CD4-positive, alpha-beta memory T cell (primary cell): ENCODE measurements at places on chromosomes 13 and 19. TPM values are rescaled to one million over a fixed set of nuclear protein-coding genes. Genes with fewer than 3 reads are reported as not detected.

DNA sequence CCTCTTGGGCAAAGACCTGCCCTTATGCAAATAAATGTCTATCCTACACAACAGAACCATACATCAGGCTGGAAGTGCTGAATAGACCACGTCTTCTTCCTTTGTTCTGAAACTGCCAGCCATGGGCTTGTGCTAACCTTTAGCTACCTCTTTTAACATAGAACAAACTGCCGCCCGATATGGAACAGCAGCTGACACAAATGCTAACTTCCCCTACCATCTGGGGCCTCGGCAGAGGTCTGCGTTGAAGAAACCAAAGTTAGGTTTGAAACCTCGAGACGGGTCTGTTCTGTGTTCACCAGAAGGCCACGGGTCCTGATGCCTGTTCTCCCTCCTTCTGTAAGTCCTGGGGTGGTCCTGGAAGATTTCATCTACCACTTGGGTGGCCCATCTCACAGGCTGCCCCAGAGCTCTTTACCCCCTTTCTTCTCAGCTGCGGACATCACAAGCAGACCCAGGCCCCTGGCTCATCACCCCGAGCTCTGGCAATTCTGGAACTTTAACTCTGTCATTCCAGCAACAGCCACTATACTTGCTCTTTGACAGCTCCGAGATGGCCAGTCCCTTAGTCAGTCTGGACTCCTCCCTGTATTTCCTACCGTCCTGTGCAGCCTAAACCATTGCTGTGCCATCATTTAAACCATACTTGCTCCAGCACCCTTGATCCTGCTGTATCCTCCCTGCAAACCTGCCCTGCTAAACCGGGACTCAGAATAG is 146.7 kb downstream of the USP12 start:
- H3K4me3 ChIP-seq: no peak overlapping the region
- H3K4me1 ChIP-seq: no peaks in the 10 kb centered on the region
- H3K27ac ChIP-seq: no peak overlapping the region
- H3K27me3 ChIP-seq: no peaks in the 10 kb centered on the region
- DNase-seq: no peak

- H3K4me1 ChIP-seq: no peaks in the 10 kb centered on the region
- H3K36me3 ChIP-seq: no peaks in the 10 kb centered on the region
- H3K27me3 ChIP-seq: peaks cover 6% of the 10 kb centered on the region
- no peak overlapping the region for H3K27ac ChIP-seq
- no peak overlapping the region for H3K4me3 ChIP-seq
These were observed 827 bp downstream of the CKM start for GRCh38 chr19:45321848-45322247.

PNMA8B gene
- total RNA-seq: 1.2 TPM

GRCh38 chr13:110981379-110981778 is 66.5 kb upstream of the ANKRD10 start:
- H3K36me3 ChIP-seq: no peaks in the 10 kb centered on the region
- H3K27me3 ChIP-seq: peaks cover 9% of the 10 kb centered on the region
- H3K4me1 ChIP-seq: no peaks in the 10 kb centered on the region
- no peak for DNase-seq
- H3K27ac ChIP-seq: no peak overlapping the region

DNA sequence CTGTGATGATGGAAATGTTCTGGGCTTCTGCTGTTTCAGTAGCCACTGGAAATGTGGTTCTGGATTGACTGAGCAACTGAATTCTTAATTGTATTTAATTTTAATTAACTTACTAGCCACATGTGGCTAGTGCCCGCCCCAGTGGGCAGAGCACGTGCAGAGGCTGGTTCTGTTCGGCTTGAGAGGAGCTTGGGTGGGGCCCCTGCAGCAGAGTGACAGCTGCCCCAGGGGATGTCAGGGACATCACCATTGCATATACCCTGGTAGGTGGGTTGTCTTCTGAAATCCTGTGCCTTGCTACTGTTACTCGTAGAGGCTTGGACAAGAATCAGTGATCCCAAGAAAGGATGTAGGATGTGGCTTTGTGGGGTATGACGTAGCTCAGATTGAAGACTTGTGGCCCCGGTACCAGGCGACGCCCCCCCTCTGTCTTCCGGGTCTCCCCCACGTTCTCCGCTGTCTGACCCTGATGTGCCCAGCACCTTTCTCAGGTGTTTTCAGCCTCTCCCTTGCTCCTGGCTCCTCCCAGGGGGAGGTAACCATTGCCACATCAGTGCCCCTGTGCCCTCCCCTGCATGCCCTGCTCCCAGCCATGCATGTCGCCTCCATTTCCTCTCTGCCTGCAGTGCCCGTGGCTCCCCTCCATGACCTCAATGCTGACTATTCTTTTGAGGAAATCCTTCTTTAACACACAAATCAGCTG is 102.6 kb upstream of the RNF113B start:
- H3K4me3 ChIP-seq: no peak overlapping the region
- H3K4me1 ChIP-seq: no peaks in the 10 kb centered on the region
- no peaks in the 10 kb centered on the region for H3K27me3 ChIP-seq
- H3K27ac ChIP-seq: no peak overlapping the region
- DNase-seq: peak; percentile 32
- H3K36me3 ChIP-seq: no peaks in the 10 kb centered on the region

GRCh38 chr13:110653271-110653670 is 37.9 kb downstream of the NAXD start:
- no peak overlapping the region for H3K4me3 ChIP-seq
- H3K27me3 ChIP-seq: no peaks in the 10 kb centered on the region
- no peak overlapping the region for H3K27ac ChIP-seq
- no peak for DNase-seq
- peaks cover 23% of the 10 kb centered on the region for H3K36me3 ChIP-seq

DNA sequence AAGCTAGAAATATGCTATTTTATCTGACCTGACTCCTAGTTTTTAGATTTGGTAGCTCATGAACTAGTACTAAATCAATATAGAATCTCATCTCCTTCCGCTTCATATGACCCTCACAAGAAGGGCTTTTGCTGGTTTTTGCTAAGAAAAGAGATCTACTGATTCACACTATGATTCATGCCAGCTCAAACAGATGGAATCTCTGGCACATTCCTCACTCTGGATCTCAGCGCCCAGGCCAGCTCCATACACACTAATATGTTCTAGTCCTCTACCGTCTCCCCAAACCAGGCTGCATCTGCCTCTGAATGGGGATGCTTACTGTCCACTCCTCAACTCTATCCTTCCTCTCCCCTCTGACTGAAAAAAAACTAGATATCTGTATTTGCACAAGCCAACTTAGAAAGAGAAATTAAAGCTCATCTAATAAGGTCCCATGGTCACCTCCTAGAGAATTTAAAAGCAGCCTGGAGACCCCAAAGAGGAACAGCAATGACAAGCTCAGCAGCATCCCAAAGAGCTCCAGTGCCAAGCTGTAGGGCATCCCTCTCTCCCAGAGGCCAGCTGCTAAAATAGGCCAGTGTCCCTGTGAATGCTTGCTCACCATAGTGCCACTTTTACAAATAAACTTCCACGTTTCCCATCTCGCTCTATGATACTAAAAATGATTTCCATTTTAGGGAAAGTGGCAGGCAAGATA is 74.9 kb downstream of the LHFPL6 start:
- H3K4me1 ChIP-seq: no peaks in the 10 kb centered on the region
- H3K27ac ChIP-seq: no peak overlapping the region
- no peaks in the 10 kb centered on the region for H3K27me3 ChIP-seq
- no peak for DNase-seq
- H3K36me3 ChIP-seq: no peaks in the 10 kb centered on the region

GRCh38 chr13:90084684-90085290 is 1262.7 kb upstream of the MIR17HG start:
- H3K27ac ChIP-seq: no peak overlapping the region
- no peaks in the 10 kb centered on the region for H3K4me1 ChIP-seq
- H3K4me3 ChIP-seq: no peak overlapping the region
- no peaks in the 10 kb centered on the region for H3K36me3 ChIP-seq
- H3K27me3 ChIP-seq: no peaks in the 10 kb centered on the region

GRCh38 chr13:76929320-76929719 is 19.0 kb upstream of the ACOD1 start:
- no peaks in the 10 kb centered on the region for H3K27me3 ChIP-seq
- no peaks in the 10 kb centered on the region for H3K4me1 ChIP-seq
- DNase-seq: no peak

ARL11 gene
- 0.50 TPM for total RNA-seq

- no peaks in the 10 kb centered on the region for H3K36me3 ChIP-seq
- H3K4me3 ChIP-seq: no peak overlapping the region
- no peak for DNase-seq
- peaks cover 37% of the 10 kb centered on the region for H3K4me1 ChIP-seq
These were observed 38.2 kb upstream of the CEACAM21 start for GRCh38 chr19:41537789-41538188.

DNA sequence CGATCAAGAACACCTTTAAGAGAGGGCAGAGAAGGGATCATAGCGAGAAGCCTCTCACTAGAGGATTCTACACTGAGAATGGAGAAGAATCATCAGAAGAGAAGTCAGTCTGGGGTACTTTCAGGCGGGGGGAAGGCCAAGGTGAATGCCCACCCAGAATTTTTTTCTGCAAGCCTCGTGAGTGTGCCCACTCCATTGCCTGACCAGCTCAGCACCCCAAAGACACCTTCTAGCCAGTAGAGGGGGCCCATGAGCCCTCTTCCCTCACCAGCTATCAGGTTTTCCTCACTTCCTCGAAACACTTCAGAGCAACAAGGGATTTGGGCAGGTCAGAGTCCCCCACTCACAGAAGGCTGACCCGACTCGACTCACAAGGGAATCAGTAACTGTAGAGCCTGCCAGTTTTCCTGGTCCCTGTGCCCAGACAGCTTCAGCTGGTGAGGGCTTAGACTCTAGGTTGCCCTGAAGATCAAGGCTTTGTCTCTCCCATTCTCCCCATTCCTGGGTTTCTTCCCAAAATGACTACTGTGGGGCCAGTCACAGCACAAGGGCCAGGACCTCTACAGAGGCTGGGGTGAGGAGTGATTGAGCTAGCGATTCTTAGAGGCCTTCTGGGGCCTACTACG is 18.4 kb downstream of the NLRP13 start:
- H3K27me3 ChIP-seq: no peaks in the 10 kb centered on the region
- no peak for DNase-seq
- H3K4me3 ChIP-seq: no peak overlapping the region
- no peak overlapping the region for H3K27ac ChIP-seq
- H3K4me1 ChIP-seq: no peaks in the 10 kb centered on the region
- H3K36me3 ChIP-seq: no peaks in the 10 kb centered on the region

GRCh38 chr19:36252047-36252446 is 37.1 kb downstream of the ZNF146 start:
- no peaks in the 10 kb centered on the region for H3K4me1 ChIP-seq
- H3K27ac ChIP-seq: no peak overlapping the region
- no peak overlapping the region for H3K4me3 ChIP-seq
- DNase-seq: no peak
- H3K36me3 ChIP-seq: no peaks in the 10 kb centered on the region
- H3K27me3 ChIP-seq: no peaks in the 10 kb centered on the region
